ENCODE measurements at places on chromosomes 12 and 14.

DNA sequence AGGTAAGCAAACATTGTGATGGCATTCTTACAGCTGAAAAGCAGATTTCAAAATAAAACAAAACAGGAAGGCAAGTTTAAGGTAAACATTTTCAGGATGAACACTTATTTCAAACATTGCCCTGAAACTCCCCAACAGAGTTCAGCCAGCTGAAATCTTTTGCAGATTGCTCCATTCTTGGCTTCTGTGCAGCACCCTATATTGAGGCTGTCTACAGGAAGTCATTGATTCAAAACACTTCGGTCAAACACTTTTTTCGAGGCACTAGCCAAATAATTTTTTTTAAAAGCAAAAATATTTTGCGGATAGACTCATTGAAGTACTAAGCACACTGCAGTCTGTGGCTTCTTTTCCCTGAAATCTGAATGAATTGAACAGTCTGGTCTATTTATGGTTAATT, 318.1 kb upstream of the PDE3A start:
- DNase-seq: no peak

GRCh38 chr12:88834226-88834625, 254.0 kb upstream of the KITLG start:
- no peak for DNase-seq

- no peak for DNase-seq
Observed at GRCh38 chr12:89481213-89481914, 43.2 kb downstream of the GALNT4 start.

GRCh38 chr14:100612986-100613385, 25.8 kb upstream of the BEGAIN start:
- DNase-seq: no peak

DNA sequence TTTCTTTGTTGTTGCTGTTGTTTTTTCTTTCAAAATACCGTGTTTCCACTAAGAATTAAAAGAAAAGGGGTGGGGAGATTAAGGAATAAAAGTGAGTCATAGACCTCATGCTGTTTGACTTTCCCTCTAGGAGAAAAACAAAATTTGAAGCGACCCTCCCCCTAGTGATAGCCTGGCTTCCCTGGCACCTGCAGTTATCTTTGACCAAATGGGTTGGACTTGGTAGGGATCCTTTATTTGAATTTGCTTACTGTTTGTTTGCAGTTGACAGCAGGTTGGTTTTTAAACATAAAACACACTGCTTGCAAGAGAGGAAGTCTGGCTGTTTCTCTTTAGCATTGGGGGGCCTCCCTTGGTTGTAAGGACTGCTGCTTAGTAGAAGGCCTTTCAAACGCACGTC, 14.0 kb downstream of the OTX2 start:
- DNase-seq: no peak

DNA sequence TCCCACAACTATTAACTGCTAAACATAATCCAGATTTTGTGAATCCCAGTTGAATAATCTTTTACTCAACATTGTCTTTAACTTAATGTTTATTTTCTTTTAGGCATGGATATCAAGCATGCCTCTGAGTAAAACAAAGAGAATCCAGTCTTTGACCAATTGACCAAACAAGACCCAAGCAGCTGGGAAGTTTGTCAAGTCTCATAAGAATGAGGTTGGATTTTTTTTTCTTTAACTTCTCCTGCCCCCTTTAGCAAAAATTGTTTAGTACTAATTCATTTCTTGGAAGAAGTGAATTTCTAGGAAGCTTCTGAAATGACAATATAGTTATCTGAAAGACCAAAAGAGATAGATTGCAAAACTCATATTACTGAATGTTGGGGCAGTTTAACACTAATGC, 89.9 kb downstream of the OTOGL start:
- no peak for DNase-seq

- DNase-seq: no peak
Observed at GRCh38 chr14:34522496-34522895, 17.0 kb downstream of the EAPP start.

GRCh38 chr14:81655423-81656314, 122.0 kb upstream of the SEL1L start:
- DNase-seq: no peak

DNA sequence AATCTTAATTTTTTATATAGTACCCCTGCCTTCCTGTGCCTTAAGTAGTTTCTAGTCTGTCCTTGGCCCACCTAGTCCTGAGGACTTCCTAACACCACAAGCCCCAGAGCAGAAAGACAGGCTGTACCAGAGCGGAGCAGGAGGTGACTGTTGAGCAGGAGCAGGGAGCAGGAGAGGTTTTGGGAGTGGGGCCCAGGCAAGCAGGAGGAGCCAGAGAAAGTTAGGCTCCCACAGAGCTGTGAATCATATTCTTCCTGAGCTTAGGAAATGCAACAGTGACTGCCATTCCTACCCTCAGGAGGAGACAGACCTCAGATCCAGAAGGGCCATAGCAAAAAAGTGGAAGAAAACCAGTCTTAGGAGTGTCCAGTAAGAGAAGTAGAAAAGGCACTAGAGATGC, 28.3 kb upstream of the COL2A1 start:
- DNase-seq: no peak

- DNase-seq: peak; percentile 26
Observed at GRCh38 chr12:108768591-108769500, 37.5 kb upstream of the CORO1C start.

GRCh38 chr14:22852940-22853767, 16.8 kb downstream of the MMP14 start:
- peak; percentile 90 for DNase-seq

GRCh38 chr12:66531766-66532165, 147.1 kb downstream of the GRIP1 start:
- no peak for DNase-seq

GRCh38 chr14:65433646-65434045, 21.1 kb downstream of the FUT8 start:
- DNase-seq: no peak

DNA sequence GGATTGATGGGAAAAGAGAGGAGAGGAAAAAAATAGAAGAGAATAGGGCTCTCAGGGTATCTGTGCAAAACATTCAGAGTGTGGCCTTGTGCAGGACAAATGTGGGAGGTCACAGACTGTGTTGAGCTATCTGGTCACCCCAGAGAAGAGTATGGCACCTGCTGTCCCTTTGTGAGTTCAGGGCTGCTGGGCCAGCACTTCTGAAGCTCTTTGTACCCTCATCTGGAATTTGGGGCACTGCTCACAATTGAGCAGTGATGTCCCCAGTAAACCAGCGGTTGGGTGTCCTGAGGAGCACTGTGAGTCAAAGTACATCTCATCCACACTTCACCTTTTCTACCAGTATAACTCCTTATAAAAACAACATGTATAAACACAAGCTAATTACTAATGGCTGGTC, 2.6 kb upstream of the KRT81 start:
- no peak for DNase-seq

DNA sequence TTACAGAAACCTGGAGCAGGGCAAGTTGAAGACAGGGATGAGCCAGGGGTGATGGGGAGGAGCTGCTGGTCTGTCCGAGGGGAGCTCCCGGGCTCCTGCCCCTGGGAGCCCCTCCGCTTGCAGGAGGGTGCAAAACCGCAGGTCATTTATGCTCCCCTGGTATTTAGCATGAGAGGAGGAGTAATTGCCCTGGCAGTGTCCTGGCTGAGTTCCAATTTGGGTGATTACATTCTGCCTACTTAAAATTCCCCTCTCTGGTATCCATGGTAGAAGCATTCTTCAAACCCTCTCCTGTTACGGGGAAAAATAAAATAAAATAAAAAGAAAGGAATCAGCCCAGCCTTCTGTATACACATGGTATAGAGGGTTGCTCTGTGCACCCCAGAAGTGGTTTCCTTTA, 61.7 kb upstream of the VRK1 start:
- DNase-seq: no peak

DNA sequence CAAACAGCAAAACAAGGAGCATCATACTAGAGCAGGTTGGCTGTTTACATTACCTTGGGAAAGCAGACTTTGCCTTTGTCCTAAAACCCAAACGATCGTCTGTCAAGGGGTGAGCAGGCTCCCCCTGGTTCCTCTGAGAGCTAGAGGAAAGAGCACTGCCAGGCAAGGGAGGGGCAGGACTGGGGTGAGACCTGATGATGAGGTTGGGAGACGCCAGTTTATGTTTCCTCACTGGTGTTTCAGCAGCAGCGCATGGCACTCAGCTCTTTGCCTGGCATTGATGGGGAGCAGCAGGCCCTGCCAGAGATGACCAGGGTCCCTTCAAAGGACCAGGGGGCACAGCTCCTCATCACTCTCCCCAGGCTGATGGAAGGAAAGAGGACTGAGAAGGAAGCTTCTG, 7.9 kb upstream of the KRT2 start:
- no peak for DNase-seq

DNA sequence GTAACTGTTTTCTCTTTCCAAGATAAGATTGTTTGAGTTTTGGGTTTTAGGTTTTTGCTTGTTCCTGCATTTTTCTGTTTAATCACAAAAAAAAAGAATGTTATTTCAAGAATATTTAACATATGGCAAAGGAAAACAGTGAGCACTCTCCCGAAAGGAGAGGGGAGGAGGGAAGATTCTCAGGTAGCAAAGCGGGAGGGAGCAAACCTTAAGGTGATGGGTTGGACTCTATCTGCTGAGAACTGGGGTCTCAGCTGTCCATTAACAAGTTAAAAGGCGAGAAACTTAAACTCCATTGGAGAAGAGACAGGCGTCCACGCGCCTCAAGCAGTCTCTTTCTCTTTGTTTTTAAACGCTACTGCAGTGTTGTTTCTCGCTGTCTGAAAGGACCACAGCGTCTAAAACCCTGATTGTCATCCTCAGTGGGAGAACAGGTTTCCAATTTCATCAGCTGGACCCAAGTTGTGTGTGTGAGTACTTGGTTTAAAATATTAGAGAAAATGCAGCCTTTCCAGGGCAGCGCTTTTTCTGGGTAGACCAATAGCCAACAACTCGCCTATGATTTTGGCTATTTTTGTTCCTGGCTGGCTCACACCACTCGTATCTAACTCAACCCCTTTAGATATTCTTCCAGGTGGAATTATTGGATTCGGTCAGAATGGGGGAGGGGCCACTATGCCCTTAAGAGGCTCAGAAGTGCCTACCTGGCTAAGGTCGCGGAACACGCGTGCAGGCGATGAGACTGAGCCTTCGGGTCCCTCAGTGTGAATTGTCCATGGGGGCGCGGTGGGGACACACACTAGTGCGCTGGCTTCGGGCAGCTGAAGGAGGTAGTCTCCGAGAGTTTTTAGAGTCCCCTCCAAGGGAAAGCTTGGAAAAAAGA, 8.2 kb downstream of the SIX1 start:
- DNase-seq: no peak

DNA sequence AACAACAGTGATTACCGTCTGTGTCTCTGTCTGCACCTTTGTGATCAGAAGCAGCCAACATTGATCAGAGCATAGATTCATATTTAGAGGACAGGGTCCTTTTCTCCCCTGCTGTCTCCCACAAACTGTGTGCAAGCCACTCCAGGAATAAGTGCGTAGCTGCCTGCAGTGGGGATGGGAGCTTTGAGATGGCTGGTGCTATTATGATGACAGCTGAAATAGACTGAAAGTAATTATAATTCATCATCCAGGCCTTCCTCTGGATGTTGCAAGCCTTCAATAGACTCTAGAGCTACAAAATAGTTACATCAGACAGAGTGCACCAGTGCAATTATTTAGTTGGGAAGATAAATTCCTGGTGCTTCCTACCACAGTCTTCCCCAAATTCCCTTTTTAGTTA, 68.1 kb downstream of the BORCS5 start:
- no peak for DNase-seq

DNA sequence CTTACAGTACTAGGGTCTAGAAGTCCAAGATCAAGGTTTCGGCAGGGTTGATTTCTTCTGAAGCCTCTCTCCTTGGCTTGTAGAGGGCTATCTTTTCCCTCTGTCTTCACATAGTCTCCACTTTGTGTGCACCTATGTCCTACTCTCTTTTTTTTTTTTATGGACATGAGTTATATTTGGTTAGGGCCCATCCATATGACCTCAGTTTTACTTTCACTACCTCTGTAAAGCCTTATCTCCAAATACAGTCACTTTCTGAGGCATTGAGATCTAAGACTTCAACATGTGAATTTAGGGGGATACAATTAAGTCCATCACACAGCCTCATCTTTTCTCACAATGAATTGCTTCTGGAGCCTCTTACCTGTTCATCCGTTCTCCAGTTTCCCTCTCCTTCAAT, 5.9 kb upstream of the SPTB start:
- DNase-seq: no peak

DNA sequence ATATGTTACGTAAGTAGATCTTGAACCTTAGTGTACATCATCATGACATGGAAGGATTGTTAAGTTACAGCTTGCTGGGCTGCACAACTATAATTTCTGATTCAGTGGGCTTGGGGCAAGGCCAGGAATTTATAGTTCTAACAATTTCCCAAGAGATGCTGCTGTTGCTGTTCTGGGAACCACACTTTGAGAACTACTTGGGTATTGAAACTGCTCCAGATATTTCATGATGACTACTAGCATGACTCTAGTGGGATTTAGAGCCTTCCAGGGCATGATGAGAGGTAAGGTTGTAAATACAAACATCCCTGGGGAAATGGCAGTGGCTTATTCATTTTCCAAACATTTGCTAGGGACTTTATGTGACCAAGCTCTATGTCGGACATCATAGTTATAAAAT, 904.8 kb upstream of the SEL1L start:
- no peak for DNase-seq

DNA sequence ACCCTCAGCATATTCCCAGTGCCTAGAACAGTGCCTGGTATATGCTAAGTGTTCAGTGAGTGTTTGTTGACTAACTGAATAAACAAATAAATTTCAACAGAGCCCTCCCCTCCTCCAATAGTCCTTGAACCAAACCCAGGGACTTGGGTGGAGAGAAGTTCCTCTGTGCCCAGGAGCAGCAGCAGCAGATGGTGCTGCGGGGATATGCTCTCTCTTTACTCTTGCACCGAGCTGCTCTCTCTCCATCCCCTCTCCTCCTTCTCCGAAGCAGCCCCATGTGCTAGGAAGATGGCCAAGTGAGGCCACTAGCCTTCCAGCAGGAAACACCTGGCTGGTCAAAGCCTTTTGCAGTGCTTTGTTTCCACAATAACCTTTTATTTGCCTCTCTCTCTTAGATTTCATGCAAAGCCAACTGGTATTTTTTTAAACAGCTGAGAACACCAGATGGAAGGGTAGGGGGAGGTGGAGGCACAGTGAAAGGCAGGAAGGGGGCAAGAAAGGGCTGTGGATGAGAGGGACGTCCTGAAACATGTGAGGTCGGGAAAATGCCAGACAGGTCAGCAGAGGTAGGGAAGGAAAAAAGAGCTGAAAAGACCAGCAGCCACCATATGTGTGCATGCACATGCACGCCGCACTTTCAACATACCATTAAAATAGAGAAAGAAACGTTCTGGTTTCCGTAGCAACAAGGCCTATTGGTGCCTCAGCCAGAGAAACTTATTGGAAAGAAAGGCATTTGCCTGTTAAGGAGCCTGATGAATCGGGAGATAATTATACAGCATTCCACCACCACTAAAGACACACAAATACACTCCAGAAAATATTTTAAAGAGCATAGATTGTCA, 78.9 kb downstream of the EMP1 start:
- no peak for DNase-seq
